SW480 (cell line): ENCODE measurements at places on chromosomes 1 and 21.

- DNase-seq = peak; percentile 61
These were observed 569.1 kb downstream of the NPHP4 start for GRCh38 chr1:5423109-5423508.

GRCh38 chr1:180633057-180634056 lies 1.5 kb downstream of the XPR1 start:
- DNase-seq = no peak

DNA sequence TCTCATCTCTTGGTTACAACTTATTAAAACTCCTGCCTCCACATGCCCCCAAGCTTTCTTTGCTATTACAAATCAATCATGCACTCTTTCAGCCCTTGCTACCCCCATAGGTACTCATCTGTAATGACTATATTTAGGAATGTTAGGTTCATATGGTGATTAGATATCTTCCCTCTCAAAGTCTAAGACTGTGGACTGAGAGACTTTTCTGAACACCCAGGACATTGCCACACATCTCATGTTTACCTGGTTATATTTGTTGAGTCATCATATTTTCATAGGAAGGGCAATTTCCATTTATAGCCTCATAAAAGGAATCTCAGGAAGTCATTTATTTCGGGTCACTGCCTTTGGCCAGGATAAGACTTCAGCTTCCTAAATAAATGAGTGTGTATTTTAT lies 81.5 kb upstream of the LPGAT1 start:
- DNase-seq = peak; percentile 76

DNA sequence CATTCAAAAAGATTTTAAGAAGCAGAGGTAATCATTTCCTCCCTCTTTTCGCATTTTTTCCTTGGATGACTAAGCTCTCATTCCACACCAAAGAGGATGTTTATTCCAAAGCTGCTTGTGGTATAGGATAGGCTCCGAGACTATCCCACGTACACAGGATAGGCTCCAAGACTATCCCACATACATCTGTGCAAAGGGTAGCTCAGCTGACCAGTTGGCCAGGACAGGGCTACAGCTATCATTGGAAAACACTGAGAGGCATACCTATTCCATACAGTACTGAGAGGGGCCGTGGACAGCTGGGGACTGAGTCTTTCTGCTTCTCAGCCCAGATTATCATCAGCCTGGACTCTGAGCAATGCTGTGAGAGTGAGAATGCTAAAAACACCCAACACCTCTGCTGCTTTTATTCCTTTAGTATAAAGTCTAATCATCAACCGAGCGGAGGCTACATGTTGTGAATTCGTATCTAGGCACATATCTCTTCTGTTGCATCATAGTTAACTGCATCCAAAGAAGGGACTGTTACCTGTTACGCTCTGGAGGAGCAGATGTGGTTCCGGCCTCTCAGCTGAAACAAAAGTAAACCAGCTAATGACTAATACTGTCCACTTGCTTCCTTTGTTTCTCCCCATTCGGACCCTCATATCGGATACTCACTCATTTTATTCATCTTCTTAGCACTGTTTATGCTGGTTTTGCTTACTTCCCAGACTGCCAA lies 141.0 kb downstream of the TNFSF18 start:
- DNase-seq = no peak

DNA sequence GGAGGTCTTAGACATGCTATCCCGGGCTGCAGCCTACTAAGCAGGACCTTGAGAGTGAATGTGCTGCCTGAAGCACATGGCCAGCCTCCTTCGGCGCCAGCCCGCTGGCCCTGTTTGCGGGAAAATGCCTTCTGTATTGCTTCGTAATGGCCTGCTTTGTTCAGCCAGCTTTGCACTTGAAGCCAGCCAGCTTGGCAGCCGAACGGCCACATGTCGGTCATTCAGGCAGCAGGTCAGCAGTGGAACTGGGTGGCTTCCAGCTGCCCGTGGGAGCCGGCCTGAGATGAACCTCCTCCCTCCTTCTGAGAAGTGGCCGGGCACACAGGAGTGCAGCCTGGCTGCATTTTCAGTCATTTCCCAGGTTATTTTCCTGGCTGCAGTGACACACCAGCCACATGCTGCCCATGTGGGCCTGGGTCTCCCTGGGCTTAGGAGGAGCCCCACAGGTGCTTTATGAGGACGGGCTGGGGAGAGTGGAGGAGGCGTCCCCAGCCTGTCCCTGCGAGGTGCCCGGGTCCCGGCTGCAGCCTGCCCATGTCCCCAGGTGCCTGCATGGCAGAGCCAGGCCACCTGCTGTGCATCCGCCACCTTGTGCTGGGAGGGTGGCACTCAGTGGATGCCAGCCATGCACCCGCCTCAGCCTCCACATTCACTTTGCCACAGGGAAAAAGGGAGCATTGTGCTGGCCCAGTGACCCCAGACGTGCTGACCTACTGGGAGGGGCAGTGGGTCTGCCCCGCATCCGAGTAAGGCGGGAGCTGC lies 103.5 kb downstream of the SIK1 start:
- no peak for DNase-seq

DNA sequence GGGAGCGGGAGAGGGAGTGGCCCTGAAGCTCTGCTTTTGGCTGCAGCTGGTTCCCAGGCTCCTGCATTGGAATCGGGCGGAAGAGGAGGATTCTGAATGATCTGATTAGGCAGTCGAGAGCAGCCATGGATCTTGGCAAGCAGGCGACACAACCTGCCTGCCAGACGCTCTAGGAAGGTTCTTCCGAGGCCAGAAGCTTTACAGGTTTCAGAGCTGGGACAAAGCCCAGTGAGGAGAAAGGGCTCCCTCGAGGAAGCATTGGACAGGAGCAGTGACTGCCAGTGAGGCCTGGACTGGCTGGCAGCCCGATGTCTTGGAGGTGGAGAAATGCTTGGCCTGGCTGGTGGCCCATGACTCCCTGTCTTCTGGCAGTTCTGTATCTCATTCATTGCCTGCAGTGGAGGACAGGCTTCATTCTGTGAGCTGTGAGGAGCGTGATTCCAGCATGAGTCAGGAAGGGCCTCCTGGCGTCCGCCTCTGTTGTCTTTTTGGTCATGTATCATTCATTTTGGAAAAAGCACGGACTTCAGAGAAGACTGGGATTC lies 132.7 kb upstream of the IPO9 start:
- DNase-seq = no peak

- DNase-seq = no peak
These were observed 85.9 kb downstream of the TM2D1 start for GRCh38 chr1:61638911-61639605.

DNA sequence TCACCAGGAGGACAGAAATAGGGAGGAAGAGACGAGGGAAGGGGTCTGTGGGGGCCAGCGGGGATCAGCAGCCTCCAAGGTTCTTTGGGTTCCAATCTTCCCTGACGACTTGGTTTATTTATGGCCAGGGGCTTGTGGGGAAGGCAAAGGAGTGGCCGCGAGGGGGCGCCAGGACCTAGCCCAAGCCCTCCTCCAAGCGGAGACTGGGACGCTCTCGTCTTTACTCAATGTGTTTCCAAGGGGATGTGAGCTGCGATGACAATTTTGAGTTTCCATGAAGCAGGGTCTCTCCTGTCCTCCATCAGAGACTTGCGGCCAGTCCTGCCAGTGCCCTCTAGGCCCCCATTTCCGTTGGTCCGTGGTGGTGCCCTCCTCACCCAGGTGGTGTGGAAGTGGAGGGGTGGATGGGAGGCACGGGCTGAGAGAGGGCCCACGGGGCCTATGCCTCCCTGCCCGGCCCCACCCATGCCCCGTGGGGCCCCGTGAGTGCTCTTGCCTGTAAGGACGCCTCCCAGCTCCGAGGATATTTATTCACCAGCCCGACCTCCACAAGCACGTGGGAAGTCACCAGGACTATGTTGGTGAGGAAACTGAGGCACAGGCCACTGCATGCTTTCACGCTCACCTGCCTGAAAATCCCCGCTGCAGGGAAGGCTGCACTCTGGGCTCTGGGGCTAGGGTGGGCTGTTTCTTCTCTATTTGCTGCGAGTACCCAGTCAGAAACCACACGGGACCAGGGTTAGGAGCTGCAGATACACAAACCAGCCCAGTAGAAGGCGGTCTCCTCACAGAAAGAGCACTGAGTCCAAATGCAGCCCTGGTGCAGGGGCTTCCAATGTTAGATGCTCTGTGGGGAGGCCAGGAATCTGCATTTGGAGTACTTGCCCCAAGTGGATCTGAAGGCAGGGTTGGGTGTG lies 26.5 kb downstream of the DMRTB1 start:
- peak; percentile 66 for DNase-seq

DNA sequence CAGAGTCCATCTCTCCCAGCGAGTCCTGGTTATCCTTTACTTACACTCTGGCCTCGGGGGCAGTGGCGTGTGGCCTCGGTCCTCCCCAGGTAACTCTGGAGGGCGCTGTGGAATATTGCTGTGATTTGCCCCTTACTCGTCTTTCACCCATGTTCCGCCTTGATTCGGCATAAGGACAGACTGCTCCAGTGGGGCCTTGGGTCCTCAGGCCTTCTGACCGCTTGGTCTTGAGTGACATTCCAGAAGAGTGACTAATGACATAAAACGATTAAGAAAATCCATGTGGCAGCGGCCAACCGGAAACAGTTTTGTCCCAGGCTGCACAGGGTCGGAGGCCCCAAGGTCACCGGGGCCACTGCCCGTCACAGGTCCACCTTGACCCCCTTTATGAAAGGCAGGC lies 11.0 kb downstream of the ICMT start:
- peak; percentile 33 for DNase-seq

GRCh38 chr1:9238134-9238533 lies 3.6 kb downstream of the H6PD start:
- DNase-seq = peak; percentile 29

GRCh38 chr1:9239622-9240401 lies 5.2 kb downstream of the H6PD start:
- peak; percentile 95 for DNase-seq

DNA sequence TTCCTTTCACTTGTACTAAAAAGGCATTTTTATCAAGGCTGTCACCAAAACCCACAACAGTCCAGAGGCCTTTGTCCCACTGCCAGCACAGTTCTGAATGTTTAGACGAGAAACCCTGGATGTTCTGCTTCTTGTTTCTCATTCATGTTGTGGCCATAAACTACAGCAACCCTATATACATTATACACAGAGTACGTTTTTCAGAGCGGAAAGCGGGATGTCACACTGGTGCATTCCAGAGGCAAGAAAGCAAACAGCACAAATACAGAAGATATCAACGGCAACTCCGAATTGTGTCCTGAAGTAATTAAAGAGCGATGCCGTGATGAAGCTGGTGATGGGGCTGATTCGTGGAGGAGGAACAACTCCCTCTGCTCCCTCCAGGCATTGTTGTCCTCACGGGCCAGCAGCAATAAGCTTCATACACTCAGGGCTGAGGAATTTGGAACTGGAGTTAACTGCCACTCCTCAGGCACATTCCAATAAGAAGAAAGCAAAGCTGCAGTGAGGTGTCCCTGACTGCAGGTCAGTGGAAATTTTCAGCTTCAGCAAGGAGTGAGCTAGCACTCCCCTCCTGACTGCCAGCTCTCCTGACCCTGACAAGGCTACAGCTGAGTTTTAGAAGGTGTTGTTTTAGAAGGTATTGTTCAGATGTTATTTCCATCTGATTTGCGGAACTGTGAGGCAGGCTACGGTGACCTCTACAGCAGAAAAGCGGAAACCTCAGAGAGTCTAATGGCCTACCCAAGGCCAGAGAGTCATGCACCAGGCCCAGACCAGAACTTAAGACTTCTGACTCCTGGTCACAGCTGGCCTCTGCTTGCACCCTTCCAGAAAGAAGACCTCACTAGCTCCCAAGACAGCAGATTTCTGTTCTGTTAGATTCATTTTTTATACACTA lies 149.0 kb downstream of the TGFBR3 start:
- peak; percentile 80 for DNase-seq

GRCh38 chr1:193741228-193741627 lies 554.8 kb upstream of the B3GALT2 start:
- DNase-seq = no peak

DNA sequence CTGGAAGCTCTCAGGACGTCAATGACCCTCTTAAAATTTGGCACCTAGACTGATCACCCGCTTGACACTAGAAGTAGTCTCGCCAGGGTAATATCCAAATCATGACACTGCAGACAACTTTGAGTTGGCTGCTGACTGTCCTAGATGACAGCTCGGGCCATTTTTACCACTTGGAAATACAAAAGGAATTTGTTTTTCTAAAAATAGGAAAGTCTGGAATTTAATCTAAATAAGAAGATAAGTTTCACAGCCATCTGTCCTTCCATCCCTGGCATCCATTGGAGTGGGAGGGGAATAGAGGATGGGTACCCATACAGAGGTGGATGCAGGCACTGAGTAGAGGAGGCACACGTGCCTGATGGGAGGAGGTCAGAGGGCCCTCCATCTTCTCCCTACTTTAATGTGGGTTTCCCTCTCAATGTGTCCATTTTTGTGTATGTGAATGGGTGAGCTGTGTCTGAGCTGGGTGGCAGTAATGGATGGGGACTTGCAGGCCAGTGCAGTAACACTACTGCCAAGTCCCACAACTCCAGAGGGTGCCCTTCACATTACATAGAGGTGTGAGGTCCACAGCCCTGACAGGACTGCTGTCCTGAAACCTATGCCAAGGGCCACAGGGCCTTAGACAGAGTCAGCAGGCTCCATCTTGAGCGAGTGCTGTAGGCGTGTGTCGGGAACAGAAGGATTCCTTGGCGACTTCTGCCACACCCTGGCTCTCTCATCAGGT lies 104.8 kb upstream of the IPO9 start:
- DNase-seq = no peak

DNA sequence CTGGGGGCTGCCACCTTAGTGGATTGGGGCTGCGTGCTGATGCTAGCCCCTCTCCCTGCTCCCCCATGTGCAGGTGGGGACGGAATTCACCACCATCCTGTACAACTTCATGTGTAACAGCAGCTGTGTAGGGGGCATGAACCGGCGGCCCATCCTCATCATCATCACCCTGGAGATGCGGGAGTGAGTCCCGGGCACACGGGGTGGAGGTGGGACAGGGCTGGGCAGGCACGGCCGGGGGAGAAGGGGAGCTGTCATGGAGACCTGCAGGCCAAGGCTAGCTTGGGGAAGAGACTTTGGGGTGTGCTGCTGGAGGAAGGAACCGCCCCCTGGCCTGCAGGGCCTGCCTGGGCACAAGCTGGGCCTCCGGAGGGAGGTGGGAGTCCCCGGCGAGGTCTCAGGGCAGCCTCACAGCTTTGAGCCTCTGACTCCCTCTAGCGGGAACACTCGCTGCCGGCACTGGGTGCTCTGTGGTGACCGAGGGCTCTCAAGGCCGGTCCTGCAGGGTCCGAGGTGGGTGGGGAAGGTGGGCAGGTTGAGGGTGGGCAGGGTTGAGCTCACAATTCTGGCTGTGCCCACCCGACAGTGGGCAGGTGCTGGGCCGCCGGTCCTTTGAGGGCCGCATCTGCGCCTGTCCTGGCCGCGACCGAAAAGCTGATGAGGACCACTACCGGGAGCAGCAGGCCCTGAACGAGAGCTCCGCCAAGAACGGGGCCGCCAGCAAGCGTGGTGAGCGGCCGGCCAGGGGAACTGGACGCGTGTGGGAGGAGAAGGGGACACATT lies 25.0 kb upstream of the CCDC27 start:
- no peak for DNase-seq

- no peak for DNase-seq
These were observed 30.5 kb downstream of the LEMD1 start for GRCh38 chr1:205391386-205391785.

- DNase-seq = no peak
These were observed 4.3 kb upstream of the CPLANE2 start for GRCh38 chr1:16241221-16241708.
